ENCODE measurements at places on chromosomes 1 and 21. TPM values are rescaled to one million over a fixed set of nuclear protein-coding genes. Genes with fewer than 3 reads are reported as not detected.

RAB25 gene
- not detected for total RNA-seq

C1orf216 gene
- 26.8 TPM for total RNA-seq

TMEM234 gene
- total RNA-seq, result 21.5 TPM

C1orf116 gene
- not detected for total RNA-seq

ATP1A4 gene
- not detected for total RNA-seq

FCGR3A gene
- total RNA-seq, result under 0.01 TPM

LRRC53 gene
- total RNA-seq, result not detected

GNAT2 gene
- total RNA-seq, result 0.29 TPM

OLFM3 gene
- not detected for total RNA-seq

SLC45A1 gene
- 1.8 TPM for total RNA-seq

KRTAP11-1 gene
- not detected for total RNA-seq

CD46 gene
- 98.7 TPM for total RNA-seq

ACTA1 gene
- not detected for total RNA-seq

LCE2C gene
- not detected for total RNA-seq

KRTAP13-1 gene
- total RNA-seq, result not detected

ZMYM1 gene
- total RNA-seq, result 13.4 TPM

CSMD2 gene
- 0.36 TPM for total RNA-seq

TLCD4 gene
- total RNA-seq, result 2.4 TPM

OVAAL gene
- not detected for total RNA-seq

SPATC1L gene
- 6.9 TPM for total RNA-seq

EPHA8 gene
- total RNA-seq, result not detected

YIPF1 gene
- 22.4 TPM for total RNA-seq

OPRD1 gene
- not detected for total RNA-seq

SH2D2A gene
- total RNA-seq, result 0.29 TPM

XCL2 gene
- total RNA-seq, result not detected

S100A3 gene
- 7.6 TPM for total RNA-seq

MYOM3 gene
- not detected for total RNA-seq

KCNN3 gene
- total RNA-seq, result under 0.01 TPM

SERPINC1 gene
- not detected for total RNA-seq

C21orf58 gene
- total RNA-seq, result 2.2 TPM

SELP gene
- not detected for total RNA-seq

ANKRD35 gene
- 1.4 TPM for total RNA-seq

LEFTY2 gene
- total RNA-seq, result not detected

KRTAP7-1 gene
- total RNA-seq, result not detected

ATAD3C gene
- under 0.01 TPM for total RNA-seq

SLC25A34 gene
- 1.5 TPM for total RNA-seq

AMY1B gene
- not detected for total RNA-seq

ATP6V1G3 gene
- 0.36 TPM for total RNA-seq

SRSF11 gene
- total RNA-seq, result 162 TPM

Data from osteoblast (primary cell).